ENCODE measurements at places on chromosomes 4 and X. TPM values are rescaled to one million over a fixed set of nuclear protein-coding genes. Genes with fewer than 3 reads are reported as not detected.

- no peak for DNase-seq
Measured at GRCh38 chrX:133649651-133650050, 234.4 kb upstream of the GPC4 start.

NMU gene
- total RNA-seq: 0.41 TPM

TMSB15C gene
- 2.0 TPM for total RNA-seq

GPRASP1 gene
- total RNA-seq: 3.0 TPM
